Activated naive CD4-positive, alpha-beta T cell treated with anti-CD3 and anti-CD28 coated beads for 36 hours (primary cell): ENCODE measurements at places on chromosomes 5 and 9. TPM values are rescaled to one million over a fixed set of nuclear protein-coding genes. Genes with fewer than 3 reads are reported as not detected.

DNA sequence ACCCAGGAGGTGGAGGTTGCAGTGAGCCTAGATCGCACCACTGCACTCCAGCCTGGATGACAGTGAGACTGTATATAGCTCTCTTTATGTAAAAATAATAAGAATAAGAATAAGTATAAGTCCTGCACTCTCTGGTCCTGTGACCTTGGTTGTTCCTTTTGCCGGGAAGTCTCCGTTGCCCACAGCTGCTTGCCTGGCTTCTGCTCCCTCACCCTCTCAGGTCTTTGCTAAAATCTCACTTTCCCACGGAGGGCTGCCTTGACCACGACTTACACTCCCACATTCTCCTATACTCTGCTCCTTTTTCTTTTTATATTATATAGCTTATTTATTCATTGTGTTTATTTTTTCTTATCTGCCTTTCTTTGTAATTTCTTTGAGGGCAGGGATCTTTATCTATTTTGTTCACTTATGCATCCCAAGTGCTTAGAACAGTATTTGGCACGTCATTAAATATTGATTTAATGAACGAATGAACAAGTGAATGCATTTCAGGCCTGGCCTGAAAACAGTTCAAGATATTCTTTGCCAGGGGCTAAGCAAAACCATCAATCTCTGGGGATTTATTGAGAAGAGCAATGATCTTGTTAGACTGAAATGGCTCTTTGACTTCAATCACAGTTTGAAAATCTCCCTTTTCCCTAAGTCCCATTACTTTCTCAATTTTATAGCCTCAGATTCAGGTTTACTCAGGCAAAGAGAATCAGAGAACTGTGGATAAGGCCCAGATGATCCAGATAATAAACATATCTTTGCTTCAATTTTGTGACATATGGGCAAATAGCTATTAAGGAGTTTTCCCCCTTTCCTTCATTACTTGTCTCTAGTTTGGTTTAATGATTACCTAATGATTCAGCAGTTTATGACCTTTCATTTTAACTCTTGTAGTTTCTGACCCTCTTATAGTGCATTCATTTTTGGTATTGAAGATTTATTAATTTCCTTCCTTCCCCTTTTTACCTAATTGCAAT is 60.8 kb upstream of the TMC1 start:
- H3K4me3 ChIP-seq, result no peak overlapping the region
- H3K27me3 ChIP-seq, result peaks cover 4% of the 10 kb centered on the region
- peaks cover 12% of the 10 kb centered on the region for H3K4me1 ChIP-seq
- no peak overlapping the region for H3K27ac ChIP-seq
- DNase-seq, result no peak
- H3K36me3 ChIP-seq, result no peaks in the 10 kb centered on the region

DNA sequence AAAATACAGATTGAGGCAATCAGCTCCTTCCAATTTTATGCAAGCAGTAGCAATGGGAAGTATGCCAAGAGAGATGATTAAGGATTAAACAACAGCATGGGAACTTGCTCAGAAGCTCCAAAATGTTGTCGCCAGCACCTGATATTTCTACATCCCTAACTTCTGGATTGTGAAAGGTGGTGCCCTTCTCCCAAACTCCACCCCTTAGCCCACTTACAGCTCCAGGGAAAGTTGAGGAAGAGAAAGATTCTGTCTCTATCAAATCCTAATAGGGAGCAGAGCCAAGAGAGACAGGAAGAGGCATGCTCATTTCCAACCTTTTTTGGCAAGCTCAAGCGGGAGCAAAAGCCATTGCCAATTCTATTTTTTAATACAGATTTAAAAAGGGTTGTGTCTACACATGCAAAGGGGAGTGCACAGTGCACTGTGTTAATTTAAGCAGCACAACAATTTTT is 92.4 kb upstream of the NR3C1 start:
- peaks cover 5% of the 10 kb centered on the region for H3K27me3 ChIP-seq
- no peaks in the 10 kb centered on the region for H3K4me1 ChIP-seq
- no peak overlapping the region for H3K4me3 ChIP-seq
- DNase-seq, result no peak
- no peaks in the 10 kb centered on the region for H3K36me3 ChIP-seq

DNA sequence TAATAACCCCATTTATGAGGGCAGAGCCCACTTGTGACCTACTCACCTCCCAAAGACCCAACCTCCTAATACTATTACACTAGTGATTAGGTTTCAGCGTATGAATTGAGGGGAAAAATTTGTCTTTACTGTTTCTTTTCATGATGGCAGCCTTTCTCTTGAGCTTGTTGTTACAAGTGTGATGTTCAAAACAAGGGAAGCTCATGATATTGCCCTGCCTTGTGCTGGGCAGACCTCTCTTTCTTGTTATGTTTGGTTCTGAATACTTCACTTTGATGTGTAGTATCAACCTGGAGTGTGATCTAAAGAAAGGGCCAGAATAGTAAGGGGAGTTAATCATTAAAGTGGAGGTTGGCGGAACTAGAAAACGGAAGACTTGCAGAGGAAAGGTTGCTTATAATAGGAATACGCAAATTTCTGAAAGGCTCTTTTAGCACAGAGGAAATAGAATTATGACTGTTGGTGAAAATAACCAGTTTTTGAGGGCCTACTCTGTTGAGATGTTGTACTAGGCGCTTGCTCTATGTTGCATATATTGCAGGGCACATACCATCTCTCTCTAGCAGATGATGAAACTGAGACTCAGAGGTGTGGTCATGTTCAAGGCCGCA is 68.2 kb downstream of the MELK start:
- no peak overlapping the region for H3K4me3 ChIP-seq
- no peak overlapping the region for H3K27ac ChIP-seq
- no peaks in the 10 kb centered on the region for H3K4me1 ChIP-seq
- DNase-seq, result no peak

GRCh38 chr9:33884856-33885701 is 68.1 kb downstream of the UBE2R2 start:
- peaks cover 38% of the 10 kb centered on the region for H3K4me1 ChIP-seq
- H3K27me3 ChIP-seq, result no peaks in the 10 kb centered on the region
- DNase-seq, result no peak
- H3K27ac ChIP-seq, result no peak overlapping the region
- peaks cover 13% of the 10 kb centered on the region for H3K36me3 ChIP-seq

The SLIT3 gene
- 0.43 TPM for total RNA-seq
